ENCODE measurements at places on chromosomes 6 and 20. TPM values are rescaled to one million over a fixed set of nuclear protein-coding genes. Genes with fewer than 3 reads are reported as not detected.

- no peak for DNase-seq
- H3K27ac ChIP-seq = peak overlapping the region; percentile 82
- H3K4me1 ChIP-seq = peaks cover 25% of the 10 kb centered on the region
- H3K4me3 ChIP-seq = peak overlapping the region; percentile 58
- H3K36me3 ChIP-seq = no peaks in the 10 kb centered on the region
- H3K27me3 ChIP-seq = peaks cover 3% of the 10 kb centered on the region
Observed at GRCh38 chr6:166566026-166567011, 20.2 kb downstream of the RAMACL start.

Gene MUCL3
- not detected for total RNA-seq

- no peaks in the 10 kb centered on the region for H3K36me3 ChIP-seq
- peak; percentile 36 for DNase-seq
- H3K27ac ChIP-seq = no peak overlapping the region
- H3K4me1 ChIP-seq = no peaks in the 10 kb centered on the region
- H3K4me3 ChIP-seq = no peak overlapping the region
Observed at GRCh38 chr6:74519163-74519562, 686.7 kb downstream of the COL12A1 start.

Gene CALHM5
- total RNA-seq = 1.9 TPM

GRCh38 chr6:138914701-138915100, 73.4 kb downstream of the REPS1 start:
- no peak overlapping the region for H3K4me3 ChIP-seq
- peaks cover 15% of the 10 kb centered on the region for H3K36me3 ChIP-seq
- no peak overlapping the region for H3K27ac ChIP-seq
- H3K27me3 ChIP-seq = no peaks in the 10 kb centered on the region
- no peak for DNase-seq
- H3K4me1 ChIP-seq = no peaks in the 10 kb centered on the region

DNA sequence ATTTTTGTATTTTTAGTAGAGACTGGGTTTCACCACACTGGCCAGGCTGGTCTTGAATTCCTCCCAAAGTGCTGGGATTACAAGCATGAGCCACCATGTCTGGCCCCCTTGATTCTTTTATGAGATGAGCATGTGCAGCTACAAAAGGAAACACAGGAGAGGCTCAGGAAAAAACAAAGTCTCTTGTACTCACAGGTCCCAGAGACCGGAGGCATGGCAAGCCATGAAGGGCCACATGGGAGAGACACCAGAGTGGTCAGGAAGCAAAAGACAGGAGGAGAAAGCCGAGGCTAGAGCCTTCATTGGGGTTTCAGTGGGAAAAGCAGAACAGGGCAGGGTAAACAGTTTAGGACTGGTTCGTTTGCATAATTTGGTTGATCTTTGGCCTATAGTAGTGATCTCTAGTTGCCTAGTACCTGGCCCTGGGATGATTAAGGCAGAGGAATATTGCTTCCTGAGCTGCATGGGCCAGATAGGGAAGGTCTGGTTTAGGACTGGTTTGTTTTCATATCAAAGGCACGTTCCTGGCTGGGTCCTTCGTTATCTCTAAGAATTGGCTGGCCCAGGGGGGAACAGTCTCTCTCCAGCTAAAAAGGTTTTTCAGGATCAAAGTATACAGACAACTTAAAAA, 48.2 kb upstream of the PRND start:
- DNase-seq = no peak
- no peaks in the 10 kb centered on the region for H3K36me3 ChIP-seq
- H3K4me1 ChIP-seq = peaks cover 59% of the 10 kb centered on the region
- no peak overlapping the region for H3K4me3 ChIP-seq
- H3K27me3 ChIP-seq = no peaks in the 10 kb centered on the region
- no peak overlapping the region for H3K27ac ChIP-seq

- no peak overlapping the region for H3K27ac ChIP-seq
- peaks cover 46% of the 10 kb centered on the region for H3K27me3 ChIP-seq
- no peak overlapping the region for H3K4me3 ChIP-seq
Observed at GRCh38 chr6:33983109-33983716, 162.7 kb downstream of the GRM4 start.

GRCh38 chr6:75791881-75792280, 42.8 kb downstream of the MYO6 start:
- no peak overlapping the region for H3K4me3 ChIP-seq
- H3K27ac ChIP-seq = no peak overlapping the region
- H3K4me1 ChIP-seq = peaks cover 28% of the 10 kb centered on the region
- H3K36me3 ChIP-seq = no peaks in the 10 kb centered on the region
- H3K27me3 ChIP-seq = peaks cover 1% of the 10 kb centered on the region

DNA sequence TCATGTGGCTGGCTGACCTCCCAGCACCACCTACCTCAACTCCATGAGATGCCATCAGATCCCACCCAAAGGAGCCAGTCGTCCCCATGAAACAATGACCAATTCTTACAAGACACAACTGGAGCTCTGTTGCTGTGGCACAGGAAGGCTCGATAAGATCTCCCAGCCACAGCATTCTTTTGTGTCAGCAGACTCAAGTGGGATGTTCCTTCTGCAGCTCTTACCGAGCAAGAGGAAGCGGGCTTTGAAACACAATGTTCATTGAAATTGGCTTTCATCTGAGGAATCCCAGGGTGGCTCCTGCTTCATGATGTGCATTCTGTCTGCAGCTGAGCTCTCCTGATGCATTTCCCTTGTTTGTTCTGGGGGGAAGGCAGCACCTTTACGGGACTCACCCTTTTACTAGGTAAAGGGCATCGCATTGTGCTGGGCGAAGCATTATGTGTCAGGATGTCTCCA, 222.0 kb upstream of the SGK1 start:
- no peak for DNase-seq
- no peaks in the 10 kb centered on the region for H3K36me3 ChIP-seq
- H3K4me1 ChIP-seq = peaks cover 38% of the 10 kb centered on the region
- no peak overlapping the region for H3K4me3 ChIP-seq
- no peak overlapping the region for H3K27ac ChIP-seq

- H3K27ac ChIP-seq = no peak overlapping the region
- no peaks in the 10 kb centered on the region for H3K36me3 ChIP-seq
- no peak for DNase-seq
- H3K4me1 ChIP-seq = no peaks in the 10 kb centered on the region
Observed at GRCh38 chr6:6402591-6402990, 82.1 kb upstream of the F13A1 start.

GRCh38 chr20:1952737-1953530, 40.9 kb downstream of the PDYN start:
- H3K4me1 ChIP-seq = no peaks in the 10 kb centered on the region
- no peak overlapping the region for H3K27ac ChIP-seq
- DNase-seq = no peak
- H3K4me3 ChIP-seq = no peak overlapping the region
- H3K36me3 ChIP-seq = no peaks in the 10 kb centered on the region
